ENCODE measurements at places on chromosomes 3 and 15.

GRCh38 chr3:27208961-27209616, 160.1 kb downstream of the NEK10 start:
- no peak for DNase-seq

GRCh38 chr3:187403768-187404288, 35.6 kb downstream of the RTP4 start:
- DNase-seq: no peak

DNA sequence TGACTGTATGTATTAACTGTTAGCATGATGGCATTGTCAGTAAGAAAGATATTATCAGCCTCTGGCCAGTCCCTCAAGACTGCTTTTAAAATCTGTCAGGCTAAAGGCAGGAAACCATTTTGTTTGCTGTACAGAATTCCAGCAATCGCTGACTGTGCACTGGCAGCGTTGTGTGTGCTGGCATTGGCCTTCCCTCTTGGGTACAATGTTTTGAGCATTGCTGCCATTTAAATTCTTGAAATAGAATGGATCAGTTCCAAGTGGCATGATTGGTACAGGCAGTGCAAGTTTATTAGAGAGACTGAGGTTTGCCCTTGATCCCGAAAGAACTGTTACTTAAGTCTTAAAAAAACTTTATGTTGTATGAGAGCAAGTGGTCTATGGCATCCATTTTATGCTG, 788.7 kb downstream of the OTOL1 start:
- DNase-seq: no peak

- no peak for DNase-seq
Measured at GRCh38 chr3:192861972-192862371, 55.7 kb downstream of the MB21D2 start.

GRCh38 chr15:96670389-96670788, 339.9 kb downstream of the NR2F2 start:
- DNase-seq: no peak

DNA sequence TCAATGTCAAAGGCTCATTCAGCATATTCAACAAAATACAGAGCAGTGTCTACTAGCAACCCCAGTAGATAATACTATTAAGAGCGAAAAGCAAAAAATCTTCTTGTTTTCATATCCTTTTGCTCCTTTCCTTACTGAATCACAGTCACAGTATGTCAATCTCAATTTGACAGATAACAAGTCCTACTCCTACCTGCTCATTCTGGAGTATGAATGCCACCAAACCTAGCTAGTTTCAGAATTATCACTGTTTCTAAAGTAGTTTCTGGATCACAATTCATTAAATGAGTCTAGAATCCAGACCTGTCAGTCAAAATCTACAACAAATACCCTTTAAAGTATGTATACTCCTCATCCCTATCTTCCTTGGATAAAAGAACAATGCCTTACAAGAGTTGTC, 51.5 kb downstream of the MKRN2 start:
- DNase-seq: peak; percentile 45

- DNase-seq: peak; percentile 51
Measured at GRCh38 chr3:87298111-87298718, 21.8 kb upstream of the POU1F1 start.

DNA sequence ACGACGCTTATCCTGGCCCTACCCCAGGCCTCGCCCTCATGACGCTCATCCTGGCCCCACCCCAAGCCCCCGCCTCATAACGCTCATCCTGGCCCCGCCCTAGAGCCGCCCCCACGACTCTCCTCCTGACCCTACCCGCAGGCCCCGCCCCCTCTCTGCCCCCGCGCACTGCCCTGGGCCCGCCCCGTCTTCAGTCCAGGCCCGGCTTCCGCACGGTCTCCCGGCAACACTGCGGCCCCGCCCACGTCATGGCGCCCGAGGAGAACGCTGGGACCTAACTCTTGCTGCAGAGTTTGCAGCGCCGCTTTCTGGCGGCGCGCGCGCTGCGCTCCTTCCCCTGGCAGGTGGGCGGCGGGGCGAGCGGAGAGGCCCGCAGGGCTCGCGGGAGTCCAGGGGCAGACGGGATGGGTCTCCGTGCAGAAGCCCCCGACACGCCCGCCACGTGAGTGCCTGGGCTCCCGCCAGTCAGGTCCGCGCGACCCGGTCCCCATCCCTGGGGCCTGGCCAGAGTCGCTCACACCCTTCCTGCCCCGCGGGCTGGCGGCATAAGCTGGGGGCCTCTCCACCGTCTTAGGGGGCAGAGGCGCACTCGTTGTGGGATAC, 52.5 kb upstream of the ROPN1B start:
- DNase-seq: no peak

DNA sequence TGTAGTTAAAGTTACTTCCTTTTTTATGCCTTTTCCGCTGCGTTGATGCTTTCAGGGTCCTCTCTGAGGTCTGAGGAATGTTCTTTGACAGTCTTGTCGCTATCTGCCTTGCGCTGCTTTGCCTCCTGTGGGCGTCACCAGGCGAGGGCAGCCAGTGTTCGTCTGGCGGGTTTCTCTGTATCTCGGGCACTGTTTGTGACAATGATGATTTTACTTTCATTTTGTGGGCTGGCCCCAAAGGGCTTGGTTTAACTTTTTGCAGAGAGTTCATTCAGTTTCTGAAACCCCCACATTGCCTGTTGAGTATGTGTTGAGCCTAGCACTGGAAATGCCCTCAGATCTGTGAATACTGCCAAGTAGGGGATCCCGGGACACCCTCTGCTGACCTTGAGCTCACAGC, 24.6 kb upstream of the SACM1L start:
- DNase-seq: peak; percentile 76

DNA sequence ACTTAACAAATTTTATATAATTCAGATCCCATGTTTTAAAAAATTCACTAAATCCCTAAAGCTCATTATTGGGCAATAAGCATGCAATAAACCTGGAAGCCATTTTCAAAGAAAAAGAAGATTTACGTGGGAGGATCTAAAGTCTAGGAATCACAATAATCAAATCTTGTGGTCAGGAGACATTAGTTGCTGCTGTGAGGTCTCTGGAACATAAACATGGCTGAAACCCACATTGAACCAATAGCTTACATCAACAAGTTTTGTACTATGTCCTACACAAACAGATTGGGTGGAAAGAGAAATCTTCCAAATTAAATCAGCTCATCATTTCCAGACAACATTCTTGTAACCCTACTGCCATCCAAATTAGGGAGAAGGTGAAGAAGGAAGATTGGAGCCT, 121.9 kb upstream of the EPHA3 start:
- no peak for DNase-seq

- peak; percentile 68 for DNase-seq
Measured at GRCh38 chr3:113736548-113737089, 9.4 kb downstream of the NAA50 start.

DNA sequence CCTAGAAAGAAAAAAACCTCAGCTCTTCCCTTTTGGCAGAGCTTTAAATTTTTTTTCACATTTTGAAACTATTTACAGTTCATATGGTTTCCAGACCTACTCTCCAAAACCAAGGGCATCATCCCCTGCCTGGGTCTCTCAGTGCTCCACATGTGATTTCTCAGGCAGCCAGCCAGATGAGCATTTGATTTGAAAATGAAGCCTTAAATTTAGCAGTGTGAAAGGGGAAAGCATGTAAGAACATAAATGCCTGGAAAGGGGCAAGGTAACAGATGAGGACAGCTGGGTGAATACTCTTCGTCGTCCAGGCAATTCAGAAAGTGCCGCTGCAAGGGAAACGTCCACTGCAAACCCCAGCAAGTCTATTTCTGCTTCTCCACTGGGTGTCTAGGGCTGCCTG, 94.8 kb downstream of the ATP8B4 start:
- DNase-seq: no peak

DNA sequence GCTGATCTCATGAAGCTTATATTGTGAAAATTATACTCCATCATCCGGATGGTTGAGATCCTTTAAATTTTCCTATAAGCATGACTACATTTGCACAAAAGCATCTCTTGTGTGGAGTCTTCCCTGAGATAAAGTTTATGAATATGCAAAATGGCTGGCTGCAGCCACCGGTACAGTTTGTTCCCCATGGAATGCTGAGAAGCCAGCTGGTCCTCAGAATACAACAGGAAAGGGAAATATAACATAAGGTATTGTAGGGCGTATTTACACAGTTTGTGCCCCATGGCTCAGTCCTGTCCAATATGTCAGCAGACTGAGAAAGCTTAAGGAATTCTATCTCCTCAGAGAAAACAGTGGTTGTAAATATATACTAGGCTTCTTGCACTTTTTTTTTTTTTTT, 468.6 kb downstream of the CNTN6 start:
- no peak for DNase-seq

DNA sequence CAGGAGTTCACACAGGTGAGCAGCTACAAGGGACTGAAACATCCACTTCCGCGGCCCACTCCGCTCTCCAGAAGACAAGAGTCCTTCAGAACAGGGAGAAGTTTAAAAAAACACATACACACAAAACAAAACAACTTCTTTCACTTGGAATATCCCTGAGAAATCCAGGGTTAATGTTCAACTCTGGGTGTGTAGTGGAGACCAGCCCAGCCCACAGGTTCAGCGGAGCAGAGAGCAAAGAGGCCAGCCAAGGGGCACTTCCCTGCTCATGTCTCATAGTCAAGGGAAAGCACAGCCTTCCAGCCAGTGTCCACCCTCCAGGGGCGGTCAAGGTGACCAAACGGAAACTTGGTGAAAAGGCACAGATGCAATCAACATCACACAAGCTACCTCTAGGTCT, 41.6 kb downstream of the WNT5A start:
- no peak for DNase-seq

DNA sequence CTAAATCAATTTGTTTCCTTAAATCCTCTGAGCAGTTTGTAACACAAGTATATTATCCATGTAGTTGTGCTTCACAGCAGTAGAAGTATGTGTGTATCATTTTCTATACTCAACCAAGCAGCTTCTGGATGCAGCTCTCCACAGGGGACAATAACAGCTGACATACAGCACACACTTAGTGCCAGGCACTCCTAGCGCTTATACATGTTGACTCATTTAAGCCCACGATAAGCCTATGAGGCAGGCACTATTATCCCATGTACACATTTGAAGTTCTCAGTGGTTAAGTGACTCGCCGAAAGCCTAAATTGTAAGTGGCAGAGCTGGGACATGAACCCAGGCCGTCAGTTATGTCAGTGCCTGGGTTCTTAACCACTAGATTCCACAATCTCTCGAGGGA, 20.3 kb upstream of the LPP start:
- no peak for DNase-seq

- DNase-seq: no peak
Measured at GRCh38 chr3:169215461-169216352, 447.8 kb downstream of the MECOM start.

- DNase-seq: peak; percentile 51
Measured at GRCh38 chr3:138941259-138941885, 5.6 kb downstream of the FOXL2 start.

DNA sequence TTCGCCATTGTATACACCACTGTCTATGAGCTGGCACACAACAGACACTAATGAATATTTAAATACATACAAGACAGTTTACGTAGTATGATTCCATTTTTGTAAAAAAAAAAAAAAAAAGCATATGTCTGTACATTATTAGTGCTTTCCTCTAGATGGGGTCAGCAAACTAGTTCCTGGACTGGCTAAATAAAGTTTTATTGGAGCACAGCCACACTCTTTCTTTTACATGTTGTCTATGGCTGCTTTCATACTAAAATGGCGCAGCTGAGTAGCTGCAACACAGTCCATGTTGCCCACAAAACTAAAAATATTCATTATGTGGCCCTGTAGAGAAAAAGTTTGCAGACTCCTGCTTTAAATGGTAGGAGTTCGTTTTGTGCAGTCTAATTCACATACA, 70.7 kb upstream of the FRMD4B start:
- DNase-seq: no peak

- DNase-seq: peak; percentile 64
Measured at GRCh38 chr3:32303399-32303747, 64.9 kb downstream of the CMTM8 start.

DNA sequence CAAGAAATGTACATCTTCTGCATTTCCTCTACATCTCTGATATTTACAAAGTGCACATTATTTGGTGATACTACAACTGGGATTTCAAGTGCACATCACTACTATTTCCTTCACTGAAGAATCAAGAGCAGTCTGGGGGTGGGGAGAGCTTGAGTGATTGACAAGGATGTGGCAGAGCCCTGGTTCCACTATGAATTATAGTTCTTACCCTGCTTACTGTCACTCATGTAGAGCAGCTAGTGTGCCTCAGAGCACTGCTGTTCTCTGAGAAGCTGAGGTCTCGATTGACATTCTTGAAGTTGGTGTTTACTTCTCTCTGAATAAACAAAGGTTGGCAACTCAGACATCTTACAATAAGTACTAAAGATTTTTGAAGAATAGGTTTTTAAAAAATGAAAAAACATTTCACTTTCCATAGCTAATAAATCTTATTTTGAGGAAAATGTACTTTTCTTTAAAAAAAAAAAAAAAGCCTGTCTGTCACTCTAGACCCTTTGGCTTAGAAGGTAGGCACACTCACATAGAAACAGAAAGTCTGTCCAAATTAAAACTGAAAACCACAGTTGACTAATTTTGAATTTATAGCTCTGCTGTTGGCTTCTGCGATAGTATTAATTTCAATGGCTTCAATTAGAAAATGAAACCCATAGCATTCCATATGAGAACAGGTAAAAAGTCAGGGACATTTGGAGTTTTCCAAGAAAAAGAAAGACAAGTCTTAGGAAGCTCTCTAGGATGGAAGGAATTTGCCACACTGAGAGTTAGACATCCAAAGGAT, 5.6 kb downstream of the GREM1 start:
- DNase-seq: peak; percentile 64

DNA sequence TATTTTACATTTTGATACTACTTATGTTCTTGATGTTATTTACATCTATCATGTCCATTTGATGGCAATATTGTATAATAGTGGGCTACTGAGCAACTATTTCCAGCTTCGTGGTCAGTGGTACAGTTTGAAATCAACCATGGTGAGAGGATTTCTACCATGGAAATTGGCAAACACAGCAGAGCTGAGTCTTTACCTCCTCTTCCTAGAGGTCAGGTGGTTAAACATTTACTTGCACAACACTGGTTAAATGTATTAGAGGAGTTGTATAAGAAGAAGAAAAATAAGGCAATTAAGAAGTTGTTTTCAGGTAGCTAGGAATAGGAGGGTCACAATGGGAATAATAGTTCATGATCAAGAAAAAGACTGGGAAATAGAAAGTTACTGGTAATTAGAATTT, 7.2 kb upstream of the PPM1L start:
- DNase-seq: no peak

DNA sequence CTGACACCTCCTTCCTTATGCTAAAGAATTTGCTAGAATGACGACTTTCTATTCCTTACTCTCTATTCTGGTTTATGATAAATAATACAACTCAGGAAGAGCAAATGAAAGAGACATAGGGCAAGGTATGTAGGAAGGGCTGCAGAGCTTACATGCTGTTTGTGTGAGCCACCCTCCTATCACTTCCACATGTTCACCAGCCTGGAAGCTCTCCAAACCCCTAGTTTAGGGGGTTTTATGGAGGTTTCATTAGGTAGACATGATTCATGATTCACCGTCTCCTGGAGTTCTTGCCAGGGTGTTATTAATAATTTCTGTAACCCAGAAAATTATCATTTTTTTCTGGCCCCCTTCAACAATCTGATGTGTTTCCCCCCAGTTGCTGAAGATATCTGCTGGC, 172.1 kb upstream of the COL8A1 start:
- no peak for DNase-seq
